Cardiac septum (tissue), 1 donor: ENCODE measurements at places on chromosomes 2 and 18. TPM values are rescaled to one million over a fixed set of nuclear protein-coding genes. Genes with fewer than 3 reads are reported as not detected.
A peak's percentile ranks its signal among the peaks of the same experiment; 100 is the strongest.

- peak; percentile 14 for DNase-seq
Observed at GRCh38 chr18:47745227-47745626, 185.2 kb downstream of the SMAD2 start.

Gene SERPINB3
- not detected for total RNA-seq

DNA sequence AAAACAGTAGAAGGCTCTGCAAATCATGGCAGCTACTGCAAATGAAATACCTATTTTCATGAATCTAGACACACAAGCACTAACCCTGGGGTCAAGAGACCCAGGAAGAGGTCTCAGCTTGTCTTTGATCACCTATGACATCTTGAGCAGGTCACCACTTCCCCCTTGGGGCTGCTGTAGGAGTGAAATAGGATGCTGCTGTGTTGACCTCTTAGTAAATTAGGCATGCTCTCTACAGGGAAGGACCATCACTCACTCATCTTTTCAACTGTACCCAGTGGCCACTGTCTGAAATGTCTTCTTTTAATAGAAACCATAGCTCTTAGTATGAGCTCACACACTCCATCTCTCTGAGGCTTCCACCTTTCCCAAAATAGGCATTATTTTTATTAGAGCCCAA lies 83.8 kb downstream of the NCK2 start:
- no peak for DNase-seq

- DNase-seq, result no peak
Observed at GRCh38 chr2:157508676-157509075, 64.8 kb upstream of the CYTIP start.

Gene ZAP70
- total RNA-seq, result 1.2 TPM

DNA sequence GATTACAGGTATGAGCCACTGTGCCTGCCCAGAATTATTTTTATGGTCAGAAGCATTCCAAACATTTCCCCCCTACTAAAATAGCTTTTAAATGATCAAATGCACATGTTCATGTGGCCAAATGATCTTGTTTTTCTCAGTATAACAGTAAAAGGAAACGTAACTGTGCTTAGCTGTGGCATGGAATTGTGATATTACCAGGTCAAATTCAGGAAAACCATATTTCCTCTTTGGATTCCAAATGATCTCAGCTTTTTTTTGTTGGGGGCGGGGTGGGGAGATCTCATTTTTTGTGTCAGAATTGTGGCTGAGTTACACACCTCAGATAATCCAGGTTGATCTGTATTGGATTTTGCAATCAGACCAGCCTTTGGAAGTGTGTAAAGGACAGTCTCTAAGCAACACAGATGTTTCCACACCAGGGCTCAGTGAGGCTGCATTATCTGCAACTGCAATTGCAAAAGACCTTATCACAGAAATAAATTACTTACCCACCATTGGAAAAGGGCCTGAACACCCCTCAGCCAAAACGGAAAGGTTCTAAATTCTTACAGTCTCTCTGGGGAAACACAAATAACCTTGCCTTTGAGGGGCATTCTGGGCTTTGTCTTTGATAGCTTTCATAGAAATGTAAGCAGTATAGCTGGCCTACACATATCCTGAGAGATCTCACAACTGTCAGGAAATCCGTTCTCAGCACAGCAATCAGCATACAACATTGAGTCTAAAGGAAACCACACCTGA lies 8.4 kb downstream of the CASP10 start:
- DNase-seq, result no peak

Gene TPO
- 11.8 TPM for total RNA-seq

- DNase-seq, result peak; percentile 63
Observed at GRCh38 chr18:79374408-79375171, 21.1 kb upstream of the NFATC1 start.

DNA sequence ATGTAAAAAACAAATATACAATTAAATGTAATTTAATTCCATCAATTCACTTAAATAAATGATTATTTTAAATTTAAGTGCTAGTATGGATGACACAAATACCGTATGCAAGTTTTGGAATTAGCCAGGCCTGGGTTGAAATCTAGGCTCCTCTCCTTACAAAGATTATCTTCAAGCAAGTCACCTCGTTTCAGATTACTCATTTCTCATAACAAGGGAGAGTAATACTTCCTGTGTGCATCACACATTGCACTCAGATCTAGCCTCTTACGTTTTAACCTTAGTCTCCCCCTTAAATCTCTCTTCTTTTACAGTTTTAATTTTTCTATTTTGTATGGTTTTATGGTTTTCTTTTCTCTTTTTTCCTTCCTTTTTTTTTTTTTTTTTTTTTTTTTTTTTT lies 1475.9 kb upstream of the NXPH2 start:
- no peak for DNase-seq

Gene ACMSD
- total RNA-seq, result not detected

DNA sequence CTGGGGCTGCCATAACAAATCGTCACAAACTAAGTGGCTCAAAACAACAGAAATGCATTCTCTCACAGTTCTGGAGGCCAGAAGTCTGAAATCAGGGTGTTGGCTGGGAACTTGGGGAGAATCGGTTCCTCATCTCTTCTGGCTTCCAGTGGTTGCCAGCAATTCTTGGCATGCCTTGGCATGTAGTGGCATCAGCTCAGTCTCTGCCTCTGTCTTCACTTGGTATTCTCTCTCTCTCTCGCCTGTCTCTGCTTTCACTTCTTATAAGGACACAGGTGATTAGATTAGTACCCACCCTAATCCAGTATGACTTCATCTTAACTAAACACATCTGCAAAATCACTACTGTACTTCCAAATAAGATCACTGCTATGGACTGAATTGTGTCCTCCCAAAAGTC lies 695.4 kb upstream of the ID2 start:
- DNase-seq, result no peak

Gene RNASEH1
- 21.4 TPM for total RNA-seq

Gene SIX3
- total RNA-seq, result not detected

DNA sequence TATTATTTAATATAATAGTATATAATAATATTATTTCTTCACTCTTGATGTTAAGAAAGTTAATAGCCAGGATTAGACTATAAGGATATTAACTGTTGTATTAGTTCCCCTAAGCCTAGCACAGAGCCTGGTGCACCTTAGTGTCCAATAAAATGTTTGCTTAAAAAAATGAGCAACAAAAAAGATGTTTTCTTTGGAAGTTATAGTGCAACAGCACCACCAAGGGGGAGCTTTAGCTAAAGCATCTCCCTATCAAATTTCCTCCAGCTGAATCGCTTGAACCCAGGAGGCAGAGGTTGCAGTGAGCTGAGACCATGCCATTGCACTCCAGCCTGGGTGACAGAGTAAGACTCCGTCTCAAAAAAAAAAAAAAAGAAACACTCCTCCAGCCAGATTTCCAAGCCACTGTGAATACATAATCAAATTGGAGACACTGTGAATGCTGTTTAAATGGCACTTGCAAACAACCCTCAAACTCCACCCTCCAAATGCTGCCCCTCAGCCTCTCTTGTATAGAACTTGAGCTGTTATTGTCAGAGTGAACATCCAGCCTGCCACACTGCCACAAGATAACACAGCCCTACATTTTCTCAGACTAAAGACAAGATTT lies 221.9 kb downstream of the DYM start:
- DNase-seq, result no peak
